ENCODE measurements at places on chromosomes 7 and 10.

DNA sequence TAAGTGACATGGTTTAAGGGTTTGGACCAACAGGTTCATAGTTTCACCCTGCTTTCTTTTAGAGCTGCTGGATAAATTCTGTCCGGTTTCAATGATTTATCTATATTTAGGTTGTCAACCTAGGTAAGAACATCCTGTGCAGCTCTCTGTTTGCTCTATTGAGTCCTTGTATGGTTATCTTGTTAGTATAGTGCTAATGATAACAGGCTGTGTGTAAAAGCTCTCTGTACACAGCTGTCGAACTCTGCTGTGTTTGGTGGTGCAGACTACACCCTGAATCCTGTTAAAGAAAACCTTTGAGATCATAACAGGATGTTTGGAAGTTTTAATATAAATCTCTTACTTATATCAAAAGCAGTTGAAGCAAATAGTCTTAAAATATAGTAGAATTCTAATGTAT is 219.2 kb downstream of the SDK1 start:
- no peak for DNase-seq

DNA sequence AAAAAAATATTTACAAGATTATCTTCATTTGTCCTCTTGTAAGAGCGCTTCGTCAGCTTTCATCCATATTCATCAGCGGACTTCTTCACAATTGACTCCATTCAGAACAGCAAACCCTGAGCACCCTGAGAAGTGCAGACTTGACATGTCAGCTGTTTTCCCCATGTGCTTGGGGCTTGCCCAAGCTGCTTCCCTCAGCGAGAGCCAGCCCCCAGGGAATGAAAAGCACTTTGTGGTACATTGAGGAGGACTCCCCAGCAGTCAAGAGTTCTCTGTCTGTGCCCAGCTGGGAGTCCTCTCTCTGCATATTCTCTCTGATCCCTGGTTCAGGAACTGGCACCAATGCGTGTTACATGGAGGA is 22.7 kb downstream of the HKDC1 start:
- no peak for DNase-seq

DNA sequence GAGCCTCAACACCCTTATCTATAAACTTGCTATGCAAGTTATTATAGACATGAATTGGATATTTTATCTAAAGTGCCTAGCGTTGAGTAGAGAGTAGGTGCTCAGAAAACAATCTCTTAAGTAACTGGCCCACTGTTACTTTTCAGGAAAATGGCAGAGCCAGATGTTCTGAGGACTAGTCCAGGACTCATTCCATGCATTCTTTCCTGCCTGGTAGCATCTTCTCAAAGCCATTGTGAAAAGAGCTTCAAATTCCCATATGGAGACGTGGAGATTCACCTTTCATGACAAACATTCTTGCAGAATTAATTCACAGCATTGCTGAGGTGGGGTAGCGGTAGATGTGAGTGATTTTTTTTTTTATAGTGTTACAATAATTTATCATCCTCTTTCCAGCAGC is 35.9 kb upstream of the ITPRID1 start:
- DNase-seq, result no peak

GRCh38 chr7:85699482-85699881 is 512.6 kb upstream of the SEMA3D start:
- no peak for DNase-seq

DNA sequence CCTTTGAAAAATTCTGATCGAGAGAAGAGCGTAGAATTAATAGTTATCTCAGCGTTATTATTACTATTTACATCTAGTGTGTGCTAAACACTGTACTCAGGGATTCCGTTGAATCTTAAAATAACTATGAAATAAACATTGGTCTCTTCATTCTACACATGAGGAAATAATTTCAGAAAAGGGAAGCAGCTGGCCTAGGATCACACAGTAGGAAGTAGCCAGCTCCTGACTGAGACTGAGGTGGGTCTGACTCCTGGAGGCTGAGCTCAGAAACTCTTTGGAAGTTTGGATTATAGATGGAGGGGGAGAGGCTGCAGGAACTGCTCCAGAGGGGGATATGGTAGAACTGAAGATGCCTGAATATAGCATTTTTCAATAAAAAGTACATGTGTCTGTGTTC is 183.9 kb upstream of the WDR11 start:
- DNase-seq, result no peak

DNA sequence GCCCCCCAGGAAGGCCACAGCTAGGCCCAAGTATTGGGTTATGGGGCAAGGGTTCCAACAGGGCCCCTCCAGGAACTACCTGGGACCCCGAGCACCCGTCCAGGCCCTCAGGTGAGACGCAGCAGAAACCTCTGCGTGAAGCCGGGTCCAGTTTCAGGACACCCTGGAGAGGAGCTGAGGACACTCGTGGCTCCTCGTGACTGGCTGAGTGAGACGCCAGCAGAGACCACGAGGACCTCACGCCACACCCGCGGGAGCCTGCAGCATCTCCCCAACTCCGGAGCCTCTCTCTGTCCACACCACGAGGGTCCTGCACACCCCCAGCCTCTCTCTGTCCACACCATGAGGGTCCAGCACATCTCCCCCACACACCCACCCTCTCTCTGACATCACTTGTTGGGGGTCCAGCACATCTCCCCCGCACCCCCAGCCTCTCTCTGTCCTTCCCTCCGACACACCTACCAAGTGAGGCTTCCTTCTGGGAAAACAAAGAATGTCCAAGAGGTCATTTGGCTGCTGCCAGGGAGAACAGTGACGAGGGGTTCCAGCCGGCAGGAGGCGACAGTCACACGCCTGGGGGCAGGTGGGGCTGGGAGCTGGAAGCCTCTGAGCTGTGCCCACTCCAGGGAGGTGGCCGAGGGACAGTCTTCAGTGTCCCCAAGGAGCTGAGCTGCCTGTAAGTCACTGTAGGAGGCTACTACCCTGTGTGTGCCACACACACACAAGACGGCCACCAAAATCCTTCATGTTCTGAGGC is 46.1 kb upstream of the PPP2R2D start:
- no peak for DNase-seq

DNA sequence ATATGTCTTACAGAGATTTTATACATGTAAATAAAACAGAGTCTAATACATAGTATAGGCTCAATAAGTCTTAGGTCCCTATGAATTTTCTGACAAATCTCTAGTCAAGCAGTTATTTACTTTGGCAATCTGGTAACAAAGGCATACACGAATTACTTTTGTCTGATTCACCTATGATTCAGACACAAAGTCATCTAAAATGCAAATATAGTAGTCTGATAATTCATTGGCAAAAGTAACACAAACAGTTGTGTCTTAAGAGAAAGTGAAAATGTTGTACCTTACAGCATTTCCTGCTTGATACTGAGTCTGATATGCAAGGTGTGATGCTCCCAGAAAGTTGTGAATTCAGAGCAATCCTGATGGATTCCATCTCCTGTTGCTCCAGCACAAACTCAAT is 209.4 kb upstream of the PRSS1 start:
- DNase-seq, result peak; percentile 31

GRCh38 chr10:6283655-6284054 is 80.9 kb downstream of the PFKFB3 start:
- DNase-seq, result no peak

DNA sequence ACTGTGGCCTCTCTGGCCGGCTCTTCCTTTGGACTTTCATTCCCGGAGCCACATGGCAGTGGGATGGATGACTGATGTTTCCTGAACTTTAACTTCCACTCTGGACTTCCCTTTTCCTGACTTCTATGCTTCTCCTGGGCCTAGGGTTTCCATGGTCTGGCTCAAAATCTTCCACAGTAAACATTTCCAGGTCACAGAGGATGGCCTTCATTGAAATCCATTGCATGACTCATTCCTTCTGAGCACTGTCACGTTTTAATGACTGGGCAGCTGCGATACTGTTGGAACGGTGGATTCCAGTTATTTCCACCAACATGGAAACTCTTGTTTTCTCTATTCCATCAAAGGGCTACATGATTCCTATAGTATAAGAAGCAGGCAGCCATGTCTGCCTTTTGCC is 24.4 kb upstream of the ZNF273 start:
- peak; percentile 26 for DNase-seq

GRCh38 chr7:137919987-137920386 is 73.2 kb upstream of the DGKI start:
- no peak for DNase-seq

DNA sequence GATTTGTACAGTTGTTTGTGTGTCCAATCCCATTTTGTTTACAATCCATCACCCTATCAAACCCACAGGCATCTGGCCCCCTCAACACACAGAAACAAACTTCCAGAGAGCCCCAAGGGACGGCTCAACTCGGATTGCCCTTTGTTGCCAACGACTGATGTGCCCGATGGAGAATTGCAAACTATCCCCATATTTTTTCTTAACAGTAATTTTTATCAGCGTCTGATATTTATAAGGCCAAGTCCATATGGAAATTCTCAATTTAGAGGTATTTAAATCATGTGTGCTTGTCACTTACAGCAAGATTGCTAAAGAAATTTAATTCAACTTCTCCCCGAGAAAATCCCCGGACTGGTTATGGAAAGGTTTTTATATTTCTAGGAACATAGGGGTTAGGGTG is 113.9 kb upstream of the NPS start:
- no peak for DNase-seq

- DNase-seq, result no peak
Measured at GRCh38 chr7:38839851-38840250, 69.1 kb downstream of the VPS41 start.

DNA sequence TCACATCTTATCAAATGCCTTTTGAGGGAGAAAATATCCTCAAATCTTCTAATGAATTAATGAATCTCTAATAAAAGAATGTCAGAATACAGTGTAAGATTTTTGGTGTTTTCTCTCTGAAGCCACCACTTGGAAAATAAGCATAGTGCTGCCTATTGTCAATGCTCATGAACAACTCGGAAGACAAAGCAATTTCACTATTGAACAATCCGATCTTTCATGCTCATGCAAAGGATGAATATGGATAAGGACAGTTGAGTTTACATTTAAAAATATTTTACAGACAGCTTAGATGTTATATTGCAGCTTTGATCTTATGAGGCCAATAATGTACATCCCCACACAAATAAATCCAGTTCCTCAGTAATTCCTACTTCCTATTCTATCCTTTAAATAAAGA is 40.6 kb downstream of the MAGI2 start:
- no peak for DNase-seq

DNA sequence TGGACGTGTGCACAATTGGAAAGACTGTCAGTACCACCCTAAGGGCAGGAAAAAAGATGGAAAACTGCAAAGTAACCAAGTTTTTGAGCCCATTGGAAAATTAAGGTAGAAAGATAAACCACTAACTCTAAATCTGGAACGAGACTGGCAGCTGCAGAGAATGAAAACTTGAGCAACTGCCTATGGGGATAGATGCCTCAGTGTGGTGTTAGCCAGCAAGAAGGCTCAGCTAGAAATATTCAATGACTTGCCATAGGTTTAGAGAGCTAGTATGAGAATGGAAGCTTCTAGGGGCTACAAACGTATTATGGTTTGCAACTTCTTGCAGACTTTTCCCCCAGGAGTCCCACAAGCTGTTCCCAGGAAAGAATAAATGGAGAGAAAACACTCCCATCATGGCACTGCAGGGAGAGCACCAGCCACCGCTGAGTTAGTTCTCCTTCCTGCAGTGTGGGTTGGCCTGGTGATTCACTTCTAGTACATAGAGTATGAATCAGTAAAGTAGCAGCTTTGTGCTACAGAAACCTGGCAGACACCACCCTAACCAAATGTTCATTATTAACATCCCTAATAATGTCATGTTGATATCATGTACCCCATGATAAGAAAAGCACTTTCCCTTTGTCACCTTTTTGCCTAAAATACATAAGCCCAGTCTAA is 372.4 kb upstream of the VWC2 start:
- no peak for DNase-seq

DNA sequence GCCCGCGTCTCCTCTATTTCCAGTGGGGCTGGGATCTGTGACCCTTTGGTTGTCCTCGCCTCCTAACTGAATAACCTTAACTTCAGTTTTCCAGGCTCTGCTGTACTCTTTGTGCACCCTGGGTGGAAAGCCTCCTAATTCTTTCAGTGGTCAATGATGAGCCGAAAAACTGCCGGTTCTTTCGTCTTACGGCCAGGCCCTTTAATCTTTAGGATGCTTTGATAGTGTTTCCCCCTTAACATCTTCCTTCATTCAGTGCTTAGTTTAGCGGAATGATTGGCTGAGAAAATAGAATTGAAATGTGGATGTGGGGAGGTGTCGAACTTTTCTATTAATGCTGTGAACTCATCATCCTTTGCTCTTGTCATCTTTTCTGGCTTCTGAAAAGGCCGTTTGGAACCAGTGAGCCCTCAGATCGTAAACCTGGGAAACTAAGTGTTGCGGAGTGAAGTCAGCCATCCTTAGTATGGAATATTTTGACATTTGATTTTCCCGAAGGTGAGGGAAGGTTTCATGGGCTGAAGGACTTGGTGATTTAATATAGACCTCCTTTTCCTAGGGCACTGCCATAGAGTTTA is 847 bp downstream of the GARS1 start:
- no peak for DNase-seq

- DNase-seq, result no peak
Measured at GRCh38 chr7:140062118-140062527, 628 bp downstream of the PARP12 start.

DNA sequence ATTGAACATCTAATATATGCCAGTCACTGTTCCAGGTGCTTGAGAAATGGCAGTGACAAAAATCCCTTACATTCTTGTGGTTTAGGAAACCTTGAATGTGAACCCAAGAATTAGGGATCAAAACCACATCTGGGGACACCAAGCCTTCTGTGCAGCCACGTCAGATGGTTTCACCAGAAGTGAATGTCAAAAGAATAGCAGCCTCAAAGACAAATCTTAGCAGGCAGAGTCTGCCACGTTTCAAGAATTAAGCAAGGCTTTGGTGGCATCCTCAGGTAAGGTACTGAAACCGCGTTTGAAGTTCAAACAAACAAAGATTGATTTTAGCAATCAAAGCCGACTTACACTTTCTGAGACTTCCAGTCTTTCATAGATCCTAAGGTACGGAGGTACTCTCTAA is 225.5 kb upstream of the GNAI1 start:
- DNase-seq, result no peak

GRCh38 chr10:129579228-129579627 is 112.2 kb downstream of the MGMT start:
- no peak for DNase-seq

DNA sequence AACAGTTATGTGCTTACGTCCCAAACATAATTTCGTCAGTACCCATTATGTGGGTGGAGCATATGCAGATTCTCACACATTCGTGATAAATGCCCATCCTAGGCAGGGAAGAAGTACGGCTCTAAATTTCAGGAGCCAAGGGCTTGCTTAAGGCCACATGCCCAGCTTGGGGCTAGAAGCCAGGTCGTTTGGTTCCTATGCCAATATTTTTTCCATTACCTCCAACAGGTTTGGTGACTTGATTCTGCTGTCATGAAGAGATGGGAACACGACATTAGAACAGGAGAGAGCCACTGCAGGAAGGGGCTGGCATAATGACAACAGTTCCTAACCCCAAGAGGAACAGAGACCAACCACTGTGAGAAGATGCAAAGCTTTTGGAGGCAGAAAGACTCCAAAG is 85.1 kb downstream of the HIPK2 start:
- no peak for DNase-seq

GRCh38 chr7:132169730-132170129 is 406.5 kb downstream of the PLXNA4 start:
- DNase-seq, result no peak

DNA sequence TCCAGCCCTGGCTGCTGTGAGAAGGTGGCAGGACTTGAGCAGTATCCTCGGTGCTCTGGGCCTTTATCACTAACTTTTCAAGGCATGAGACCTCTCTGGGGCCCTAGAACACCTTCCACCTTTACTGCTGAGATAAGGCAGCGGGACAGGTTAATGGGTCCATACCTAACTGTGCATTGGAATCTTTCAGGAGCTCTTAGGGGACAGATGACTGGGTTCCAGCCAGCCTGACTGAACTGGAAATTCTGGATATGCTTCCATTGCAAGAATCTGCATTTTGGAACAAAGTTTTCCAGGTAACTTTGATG is 73.0 kb downstream of the ATXN7L1 start:
- no peak for DNase-seq
